ENCODE measurements at places on chromosomes 7 and 10.
A peak's percentile ranks its signal among the peaks of the same experiment; 100 is the strongest.

DNA sequence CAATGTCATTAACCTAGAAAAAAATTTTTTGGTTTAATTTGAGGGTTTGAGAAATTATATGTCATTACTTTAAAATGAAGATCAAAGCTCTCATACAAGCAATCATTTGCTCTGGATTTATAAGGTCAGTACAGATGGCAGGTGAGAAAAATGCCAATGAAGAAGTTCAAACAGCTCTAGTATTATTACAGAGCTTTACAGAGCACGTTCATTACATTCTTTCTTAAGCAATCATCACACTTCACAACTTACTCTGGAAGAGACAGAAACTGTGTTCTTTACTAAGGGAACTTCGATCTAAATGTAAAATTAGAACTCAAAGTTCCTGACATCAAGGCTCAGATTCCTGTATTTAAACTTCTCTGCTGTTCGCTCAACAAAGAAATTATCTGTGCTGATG lies 153.4 kb downstream of the ATE1 start:
- DNase-seq, result no peak

- DNase-seq, result no peak
These were observed 903 bp upstream of the NT5C2 start for GRCh38 chr10:103193820-103194529.

- DNase-seq, result no peak
These were observed 2.8 kb downstream of the SPRN start for GRCh38 chr10:133421336-133422222.

GRCh38 chr10:78211561-78212051 lies 177.9 kb downstream of the RPS24 start:
- no peak for DNase-seq

GRCh38 chr7:142091961-142092360 lies 19.6 kb upstream of the MGAM2 start:
- DNase-seq, result no peak

DNA sequence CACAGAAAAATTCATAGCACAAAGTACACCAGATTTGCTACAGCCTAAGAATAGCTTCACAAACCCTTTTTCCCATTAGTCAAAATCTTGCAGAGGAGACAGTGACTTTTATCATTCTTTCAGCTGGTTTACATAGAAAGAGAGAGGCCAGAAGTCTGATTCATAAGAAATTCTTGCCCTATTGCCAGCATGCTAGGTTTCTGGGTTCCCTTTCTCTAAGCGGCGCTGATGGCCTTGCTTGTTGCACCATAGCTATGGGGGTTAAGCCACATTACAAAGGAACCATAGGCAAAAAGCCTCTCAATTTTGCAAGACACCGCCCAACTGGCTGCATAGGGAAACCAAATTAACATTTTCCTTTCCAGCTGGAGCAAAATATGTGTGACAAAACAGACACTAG lies 87.4 kb downstream of the ZNF467 start:
- no peak for DNase-seq

GRCh38 chr7:96203786-96204185 lies 118.1 kb downstream of the SLC25A13 start:
- DNase-seq, result no peak

- DNase-seq, result peak; percentile 66
These were observed at the start of gene MARVELD1 for GRCh38 chr10:97713339-97713825. Gene MARVELD1 (plus strand): TSS chr10:97713730. CDS start chr10:97713877, 147 bp downstream.

DNA sequence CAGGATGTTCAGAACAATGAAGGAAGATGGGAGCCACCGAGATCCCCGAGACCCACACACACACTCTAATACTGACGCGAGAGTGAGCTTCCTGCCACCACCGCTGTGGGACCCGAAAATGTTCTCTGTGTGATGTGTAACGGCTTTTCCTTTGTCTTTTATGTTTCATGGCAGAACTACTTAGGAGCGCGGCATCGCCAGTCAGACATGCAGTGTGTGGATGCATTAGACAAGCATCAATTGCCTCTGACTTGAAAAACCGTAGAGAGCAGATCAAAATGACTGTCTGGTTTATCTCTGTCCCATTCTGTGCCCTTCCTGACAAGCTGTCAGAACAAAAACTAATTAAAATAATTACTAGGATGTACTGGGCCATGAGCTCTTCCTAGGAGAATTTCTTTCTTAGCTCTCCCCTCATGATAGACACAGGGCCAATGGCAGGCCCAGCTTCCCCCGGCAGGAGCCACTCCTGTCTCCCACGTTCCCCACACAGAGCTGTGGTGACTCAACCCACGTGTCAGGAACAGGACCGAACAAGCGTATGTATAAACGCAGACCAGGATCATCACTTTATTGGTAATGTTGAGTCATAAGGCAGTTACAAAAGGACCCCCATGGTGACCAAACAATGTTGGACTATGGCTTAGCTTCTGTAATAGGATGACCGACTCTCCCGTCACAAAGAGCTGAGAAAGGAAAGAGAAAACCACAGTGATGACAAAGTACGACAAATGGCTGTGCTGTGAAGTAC lies 705.0 kb downstream of the PARD3 start:
- DNase-seq, result no peak

DNA sequence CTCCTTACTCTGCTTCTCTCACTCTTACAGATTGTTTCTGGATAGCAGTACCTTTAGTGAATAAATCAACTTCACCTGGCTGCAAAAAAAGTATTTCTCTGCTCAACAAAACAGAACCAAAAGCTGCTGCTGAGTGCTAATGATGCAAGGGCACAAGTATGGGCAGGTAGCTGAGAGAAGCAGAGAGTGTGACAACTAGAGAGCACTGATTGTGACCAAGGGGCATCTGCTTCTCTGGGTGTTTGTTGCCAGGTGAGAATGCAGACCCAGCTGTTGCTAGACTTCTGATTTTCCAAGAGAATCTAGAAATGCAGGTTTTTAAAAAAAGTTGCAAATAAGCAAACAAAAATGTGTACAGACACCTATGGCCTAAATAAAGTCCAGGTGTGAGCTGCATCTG lies 25.3 kb upstream of the PPIF start:
- no peak for DNase-seq

DNA sequence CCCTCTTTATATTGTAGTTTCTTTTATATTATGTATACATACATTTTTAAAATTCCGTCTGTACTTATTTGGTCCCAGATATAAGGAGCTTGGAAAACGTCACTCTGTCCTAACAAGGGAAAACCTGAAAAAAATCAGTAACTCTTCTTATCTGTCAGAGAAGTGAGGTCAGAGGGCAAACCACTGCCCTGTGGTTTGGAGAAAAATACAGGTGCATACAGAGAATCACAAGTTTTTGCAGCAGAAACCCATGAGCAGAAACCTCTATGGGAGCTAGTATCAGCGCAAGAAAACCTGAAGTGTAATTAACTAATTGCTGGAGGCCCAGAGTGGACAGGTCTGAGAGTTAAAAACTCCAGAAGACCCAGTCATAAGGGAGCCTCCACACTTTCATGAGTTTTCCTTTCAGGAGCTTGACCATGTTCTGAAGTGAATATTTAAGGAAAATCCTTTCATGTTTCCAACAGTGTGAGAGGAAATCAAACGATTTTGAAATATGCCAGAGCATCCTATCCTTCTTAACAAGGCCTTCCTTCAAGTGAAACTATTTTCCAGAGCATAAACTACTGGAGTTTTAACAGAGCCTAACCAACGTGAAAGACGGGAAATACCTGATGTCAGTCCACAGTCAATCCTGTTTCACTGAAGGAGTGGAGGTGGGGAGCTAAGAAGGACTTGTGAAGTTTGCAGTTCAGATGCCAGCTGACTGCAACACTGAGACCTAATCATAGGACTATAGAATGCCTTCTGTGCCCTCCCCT lies 290.8 kb upstream of the BMPER start:
- DNase-seq, result no peak

DNA sequence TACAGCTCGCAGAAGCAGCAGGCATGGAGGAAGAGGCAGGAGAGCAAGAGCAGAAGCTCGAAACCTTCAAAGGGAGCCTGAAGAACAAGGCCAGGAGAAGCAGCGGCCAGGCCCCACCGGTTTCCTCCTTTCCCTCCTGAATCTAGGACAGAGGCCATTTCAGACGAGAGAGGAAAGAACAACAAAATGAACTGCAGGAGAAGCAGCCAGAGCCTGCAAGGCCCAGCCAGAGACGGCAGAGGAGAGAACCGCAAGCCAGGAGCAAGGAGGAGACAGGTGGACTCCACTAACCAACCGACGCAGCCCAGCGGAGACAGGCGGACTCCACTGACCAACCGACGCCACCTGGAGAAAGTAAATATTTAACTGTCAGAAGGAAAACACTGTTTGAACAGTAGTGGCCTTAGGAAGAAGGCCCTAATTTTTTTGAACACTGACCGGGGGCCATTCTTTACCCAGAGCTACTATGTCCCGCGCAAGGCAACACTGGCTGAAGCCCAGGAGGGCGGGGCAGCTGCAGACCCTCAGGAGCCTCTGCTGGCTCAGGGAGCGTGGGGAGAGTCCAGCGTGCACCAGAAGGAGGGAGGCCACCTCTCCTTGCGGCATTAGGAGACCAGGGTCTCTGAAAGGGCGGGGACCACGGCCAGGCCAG lies 559.2 kb downstream of the PTPRN2 start:
- DNase-seq, result no peak

GRCh38 chr10:116708391-116708821 lies 34.0 kb downstream of the HSPA12A start:
- DNase-seq, result no peak

- DNase-seq, result no peak
These were observed 36.8 kb downstream of the PWWP2B start for GRCh38 chr10:132433671-132434340.

- DNase-seq, result no peak
These were observed 115.1 kb upstream of the AGK start for GRCh38 chr7:141436139-141436538.

DNA sequence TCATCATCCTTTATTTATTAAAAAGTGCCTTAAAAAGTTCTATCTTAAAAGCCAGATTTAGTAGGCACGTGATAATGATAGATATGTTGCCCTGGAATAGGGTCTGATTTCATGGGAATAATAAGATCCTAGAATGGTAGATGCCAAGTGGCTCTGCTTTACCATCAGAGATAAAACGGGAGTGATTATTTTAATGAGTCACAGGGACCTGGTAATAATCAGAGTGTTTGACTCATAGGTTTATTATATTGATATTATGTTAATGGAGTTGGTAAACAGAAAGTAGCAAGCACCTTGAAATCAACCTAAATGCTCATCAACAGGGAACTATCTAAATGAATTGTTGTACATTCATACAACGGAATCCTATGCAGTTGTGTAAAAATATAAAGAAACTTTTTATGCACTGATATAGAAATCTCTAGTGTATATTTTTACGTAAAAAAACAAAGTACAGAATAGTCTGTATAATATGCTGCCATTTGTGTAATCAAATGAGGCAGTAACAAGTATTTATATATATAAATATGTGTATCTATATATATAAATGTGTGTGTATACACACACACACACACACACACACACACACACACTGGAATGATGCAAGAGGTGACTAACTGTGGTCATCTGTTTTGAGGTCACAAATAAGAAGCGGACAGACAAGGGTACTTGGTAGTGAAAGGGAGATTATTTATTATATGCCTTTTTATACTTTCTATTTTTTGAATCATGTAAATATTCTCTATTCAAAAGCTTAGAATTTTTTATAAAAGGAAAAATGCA lies 78.6 kb upstream of the DYNC1I1 start:
- no peak for DNase-seq

DNA sequence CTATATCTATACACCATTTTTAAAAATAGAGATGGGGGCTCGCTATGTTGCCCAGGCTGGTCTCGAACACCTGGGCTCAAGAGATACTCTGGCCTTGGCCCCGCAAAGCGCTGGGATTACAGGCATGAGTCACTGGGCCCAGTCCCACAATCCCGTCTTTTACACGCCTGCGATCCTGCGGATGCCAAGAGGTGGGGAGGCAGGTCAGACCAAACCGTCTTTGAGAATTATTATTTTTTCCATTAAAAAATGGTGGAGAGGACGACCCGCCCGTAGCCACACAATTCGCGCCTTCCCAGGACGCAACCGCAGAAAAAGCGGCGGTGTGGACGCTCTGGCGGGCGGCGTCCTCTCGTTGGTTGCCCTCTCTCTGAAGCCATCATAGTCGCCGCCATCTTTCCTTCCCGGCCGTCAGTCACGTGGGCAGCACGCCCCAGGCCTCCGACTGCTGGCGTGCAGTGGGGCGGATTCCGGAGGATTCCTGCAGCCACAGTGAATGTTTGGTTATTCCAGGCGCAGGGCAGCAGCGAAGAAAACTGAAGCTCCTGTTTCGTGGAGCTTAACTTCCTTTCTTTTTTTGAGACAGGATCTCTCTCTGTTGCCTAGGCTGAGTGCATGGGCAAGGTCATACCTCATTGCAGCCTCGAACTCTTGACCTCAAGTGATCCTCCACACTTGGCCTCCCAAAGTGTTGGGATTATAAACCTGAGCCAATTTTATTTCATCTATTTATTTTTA lies 9.9 kb upstream of the EPHB4 start:
- peak; percentile 91 for DNase-seq
